ENCODE measurements at places on chromosomes 7 and 10.
A peak's percentile ranks its signal among the peaks of the same experiment; 100 is the strongest.

GRCh38 chr10:63431962-63432797 is 33.6 kb downstream of the JMJD1C start:
- peak; percentile 14 for DNase-seq

DNA sequence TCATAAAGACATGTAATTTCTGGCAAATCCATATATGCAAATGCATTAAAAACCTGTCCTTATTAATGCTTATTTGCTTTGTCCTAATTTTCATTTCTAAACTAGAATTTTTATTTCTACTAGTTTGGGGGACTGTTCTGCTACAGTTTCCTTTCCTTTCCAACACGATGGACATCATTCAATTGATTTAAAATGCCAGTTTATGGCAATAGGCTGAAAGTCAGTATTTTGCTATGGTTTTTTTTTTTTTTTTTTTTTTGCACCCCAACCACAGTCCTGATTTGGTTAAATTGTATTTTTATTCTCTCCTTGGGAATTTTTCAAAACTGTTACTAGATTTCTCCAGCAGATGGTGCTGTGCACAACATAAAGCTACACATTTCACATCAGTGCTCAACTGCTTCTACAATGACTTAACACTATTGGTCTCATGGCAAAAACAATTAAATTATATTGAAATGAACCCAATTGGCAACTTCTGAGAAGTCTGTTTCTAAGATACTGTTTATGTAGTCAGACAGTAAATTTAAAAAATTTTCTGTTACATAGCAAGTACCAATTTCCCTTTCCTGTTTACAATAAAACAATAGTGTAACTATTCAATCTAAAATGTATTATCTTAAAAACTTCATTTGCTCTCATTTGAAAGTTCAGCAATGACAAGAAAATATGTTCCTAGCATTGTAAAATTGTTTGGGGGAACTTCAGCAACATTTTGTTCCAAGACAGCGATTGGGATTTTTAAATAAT is 193.8 kb upstream of the CCDC6 start:
- DNase-seq: peak; percentile 62

DNA sequence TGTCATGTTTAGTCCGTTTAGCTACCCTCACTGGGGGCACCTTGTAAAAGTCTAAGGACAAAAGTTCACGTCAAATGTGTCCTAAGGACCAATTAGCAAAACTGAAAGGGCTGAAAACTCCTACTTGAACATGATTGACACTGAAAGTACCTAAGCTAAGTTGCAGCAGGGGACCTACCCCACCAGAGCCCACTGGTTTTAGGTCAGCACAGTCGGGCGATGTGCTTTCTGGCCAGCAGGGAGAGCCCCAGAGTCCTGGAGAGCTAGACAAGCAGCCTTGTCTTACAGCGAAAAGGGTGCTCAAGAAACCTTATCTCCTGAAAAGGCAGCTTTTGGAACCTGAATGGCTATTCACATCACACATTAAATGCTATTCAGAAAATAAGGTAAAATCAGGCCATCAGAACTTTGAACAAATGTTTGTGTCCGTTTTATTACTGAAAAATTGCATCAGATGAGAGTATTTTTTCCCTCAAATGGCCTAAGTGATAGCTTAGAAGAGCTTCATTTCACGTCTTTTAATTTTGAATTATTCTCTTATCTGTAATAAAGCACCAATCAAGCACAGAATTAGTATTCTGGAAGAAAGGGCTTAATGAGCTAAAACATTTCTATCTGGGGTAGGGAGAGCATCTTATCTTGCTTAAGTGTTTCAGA is 52.2 kb upstream of the MKI67 start:
- DNase-seq: peak; percentile 40

- peak; percentile 59 for DNase-seq
Measured at GRCh38 chr7:44368885-44369284, 43.5 kb upstream of the CAMK2B start.

DNA sequence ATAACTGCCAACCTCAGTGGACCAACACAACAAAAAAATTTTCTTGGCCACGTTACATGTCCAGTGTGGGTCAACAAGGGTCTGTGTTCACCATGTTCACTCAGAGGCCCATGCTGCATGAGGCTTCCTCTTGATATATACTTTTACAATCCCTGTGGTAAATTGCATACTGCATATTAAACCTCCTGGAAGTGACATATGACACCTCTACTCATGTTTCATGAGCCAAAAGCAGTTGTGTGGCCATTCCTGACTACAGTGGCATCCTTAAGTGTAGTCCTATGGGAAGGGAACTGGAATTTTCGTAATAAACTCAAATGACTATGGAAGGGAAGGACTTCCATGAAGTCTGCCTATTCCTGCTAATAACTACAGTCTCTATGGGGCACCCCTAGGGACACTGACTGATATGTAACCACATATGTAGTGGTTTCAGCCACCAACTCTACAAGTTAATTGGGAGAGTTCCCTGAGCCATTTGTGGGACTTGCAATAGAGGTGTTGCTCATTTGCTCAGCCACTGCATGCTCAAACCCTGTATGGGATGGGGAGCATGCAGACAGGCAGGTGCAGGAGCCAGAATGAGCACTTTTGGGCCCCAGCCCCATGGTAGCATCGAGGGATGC is 9.7 kb downstream of the DYNC1I1 start:
- DNase-seq: no peak

GRCh38 chr7:100367676-100368613 is 5.3 kb upstream of the PILRA start:
- DNase-seq: no peak

DNA sequence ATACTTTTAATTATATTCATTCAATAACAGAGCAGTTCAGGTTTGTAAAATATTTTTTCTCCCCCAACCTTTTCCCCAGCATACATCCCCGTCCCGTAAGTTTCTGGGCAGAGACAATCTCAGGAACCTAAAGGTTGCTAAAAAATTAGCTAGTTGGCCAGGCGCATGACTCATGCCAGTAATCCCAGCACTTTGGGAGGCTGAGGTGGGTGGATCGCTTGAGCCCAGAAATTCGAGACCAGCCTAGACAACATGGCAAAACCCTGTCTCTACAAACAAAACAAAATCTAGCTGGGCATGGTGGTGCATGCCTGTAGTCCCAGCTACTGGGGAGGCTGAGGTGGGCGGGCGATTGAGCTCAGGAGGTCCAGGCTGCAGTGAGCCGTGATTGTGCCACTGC is 40.2 kb downstream of the TCF7L2 start:
- DNase-seq: no peak

DNA sequence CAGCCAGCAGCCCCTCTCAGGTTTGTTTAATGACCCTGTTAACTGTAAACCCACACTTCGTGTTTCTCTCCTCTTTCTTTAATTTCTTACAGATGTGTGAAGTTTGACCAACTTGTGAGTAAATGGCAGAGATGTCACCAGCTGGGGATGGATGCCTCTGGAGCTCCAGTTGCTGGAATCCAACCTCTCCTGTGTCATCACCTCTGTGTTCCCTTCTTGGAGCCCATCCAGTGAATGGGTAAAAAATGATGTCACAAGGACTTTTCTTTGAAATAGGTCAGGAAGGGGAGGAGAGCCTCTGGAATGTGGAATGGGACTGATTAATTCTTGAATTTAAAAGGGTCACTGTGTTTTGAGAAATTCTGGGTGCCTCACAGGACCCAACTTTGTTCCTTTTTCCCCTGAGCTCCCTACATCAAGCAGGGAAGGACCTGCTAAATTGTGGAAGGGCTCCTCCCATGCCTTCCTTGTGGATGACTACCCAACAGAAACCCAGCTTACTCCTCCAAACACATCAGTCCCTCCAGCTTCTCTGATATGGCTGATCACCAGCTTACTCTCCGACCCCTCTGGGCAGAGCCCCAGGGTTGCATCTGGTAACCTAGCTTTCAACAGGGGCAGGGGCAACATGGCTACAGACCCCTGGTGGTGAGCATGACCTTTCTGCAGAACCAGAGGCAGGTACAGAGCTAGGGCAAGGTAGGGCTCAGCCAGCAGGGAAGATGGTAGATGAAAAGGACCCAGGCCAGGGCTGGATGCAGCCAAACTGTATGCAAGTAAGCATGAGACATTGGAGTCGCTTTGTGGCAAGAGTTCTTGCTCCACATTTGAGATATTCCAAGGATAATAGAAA is 67.5 kb downstream of the STRA8 start:
- peak; percentile 27 for DNase-seq
